ENCODE measurements at places on chromosomes 12 and 14.

GRCh38 chr12:53453953-53454640 lies 2.2 kb downstream of the PCBP2 start:
- no peak for DNase-seq

DNA sequence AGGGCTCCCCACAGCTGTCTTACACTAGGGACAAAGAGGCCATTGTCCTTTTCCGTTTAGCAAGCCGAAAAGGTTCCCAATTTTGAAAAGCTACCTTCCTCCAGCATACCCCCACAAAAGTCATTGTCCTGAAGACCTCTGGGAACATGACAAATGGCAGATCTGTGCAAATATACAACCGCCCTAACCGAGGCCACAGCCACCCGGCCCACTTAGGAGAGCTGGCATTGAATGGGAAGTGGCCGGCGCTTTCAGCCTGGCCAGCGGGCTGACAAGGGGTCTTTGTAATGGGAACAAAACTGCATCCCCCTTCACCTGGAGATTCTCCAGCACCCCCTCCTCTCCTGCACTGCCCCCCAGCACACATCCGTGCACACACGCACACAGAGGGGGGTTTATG lies 48.1 kb upstream of the VASH1 start:
- no peak for DNase-seq

- DNase-seq = no peak
These were observed 47.6 kb upstream of the BDKRB2 start for GRCh38 chr14:96156804-96157760.

DNA sequence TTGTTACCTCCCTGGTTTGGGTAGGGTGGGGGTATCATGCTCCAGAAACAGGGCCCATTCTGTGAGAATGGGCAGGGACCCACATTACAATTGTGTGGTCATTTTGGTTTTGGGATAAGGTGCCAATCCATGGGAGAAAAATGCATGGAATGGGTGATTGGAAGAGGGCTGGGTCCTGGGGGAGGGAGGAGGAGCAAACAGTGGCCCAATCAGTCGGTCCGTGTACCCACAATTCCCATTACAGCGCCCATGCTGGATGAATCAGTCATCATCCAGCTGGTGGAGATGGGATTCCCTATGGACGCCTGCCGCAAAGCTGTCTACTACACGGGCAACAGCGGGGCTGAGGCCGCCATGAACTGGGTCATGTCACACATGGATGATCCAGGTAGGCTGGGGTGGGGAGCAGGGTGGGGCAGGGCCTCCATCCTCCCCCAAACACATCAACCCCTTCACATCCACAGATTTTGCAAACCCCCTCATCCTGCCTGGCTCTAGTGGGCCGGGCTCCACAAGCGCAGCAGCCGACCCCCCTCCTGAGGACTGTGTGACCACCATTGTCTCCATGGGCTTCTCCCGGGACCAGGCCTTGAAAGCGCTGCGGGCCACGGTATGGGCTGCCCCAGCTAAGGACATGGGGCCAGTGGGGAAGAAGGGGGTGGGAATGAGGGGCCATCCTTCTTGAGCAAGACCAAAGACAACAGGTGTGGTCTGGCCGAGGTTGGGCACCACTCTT lies 3.6 kb upstream of the TPI1 start:
- no peak for DNase-seq

DNA sequence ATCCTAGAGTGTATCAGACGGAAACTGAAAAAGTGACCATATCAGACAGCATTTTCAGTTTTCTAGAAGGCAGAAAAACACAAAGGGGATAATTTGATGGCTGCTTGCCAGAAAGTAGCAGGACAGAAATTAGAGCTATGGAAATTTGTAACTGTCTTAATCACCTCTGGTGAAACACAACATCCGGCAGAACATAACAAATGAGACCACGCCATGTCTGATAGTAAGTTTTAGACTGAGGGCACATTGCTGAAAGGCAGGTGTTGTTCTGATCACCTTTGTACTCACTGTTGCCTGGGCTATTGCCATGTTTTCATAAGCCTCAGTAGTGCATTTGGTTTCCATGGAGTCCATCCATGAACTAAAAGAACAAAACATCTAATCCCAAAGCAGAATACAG lies 290.3 kb downstream of the PAWR start:
- no peak for DNase-seq

GRCh38 chr12:131721548-131721947 lies 10.7 kb downstream of the SFSWAP start:
- DNase-seq = no peak

DNA sequence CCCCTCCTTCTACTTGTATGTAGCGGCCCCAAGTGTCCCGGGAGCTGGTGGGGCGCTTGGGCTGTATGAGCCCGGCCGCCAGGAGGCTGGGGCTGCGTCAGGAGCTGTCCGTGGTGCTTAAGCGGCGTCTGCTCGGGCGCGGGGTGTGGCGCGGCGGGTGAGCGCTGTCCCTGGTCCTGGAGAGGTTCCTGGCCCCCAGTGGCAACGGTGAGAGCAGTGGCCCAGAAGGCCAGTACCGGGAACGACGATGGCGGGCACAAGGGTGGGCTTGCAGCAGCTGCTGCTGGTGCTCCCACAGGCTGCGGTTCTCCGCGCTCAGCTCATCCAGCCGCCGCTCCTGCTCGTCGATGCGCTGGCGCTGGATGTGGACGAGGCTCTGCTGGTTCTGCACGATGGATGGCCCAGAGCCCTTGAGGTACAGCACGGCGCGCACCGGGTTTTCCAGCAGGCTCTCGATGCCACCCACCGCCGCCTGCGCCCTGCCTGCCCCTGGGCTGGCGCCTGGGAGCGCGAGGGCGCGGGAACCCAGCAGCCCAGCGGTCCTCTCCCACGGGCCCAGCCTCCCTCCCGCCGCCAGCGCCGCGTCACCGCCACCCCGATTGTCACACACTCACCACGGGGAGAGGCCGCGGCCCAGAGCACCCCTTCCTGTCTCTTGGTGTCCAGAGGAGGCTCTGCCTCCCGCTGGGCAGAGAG lies 41.9 kb upstream of the FKBP4 start:
- DNase-seq = no peak

DNA sequence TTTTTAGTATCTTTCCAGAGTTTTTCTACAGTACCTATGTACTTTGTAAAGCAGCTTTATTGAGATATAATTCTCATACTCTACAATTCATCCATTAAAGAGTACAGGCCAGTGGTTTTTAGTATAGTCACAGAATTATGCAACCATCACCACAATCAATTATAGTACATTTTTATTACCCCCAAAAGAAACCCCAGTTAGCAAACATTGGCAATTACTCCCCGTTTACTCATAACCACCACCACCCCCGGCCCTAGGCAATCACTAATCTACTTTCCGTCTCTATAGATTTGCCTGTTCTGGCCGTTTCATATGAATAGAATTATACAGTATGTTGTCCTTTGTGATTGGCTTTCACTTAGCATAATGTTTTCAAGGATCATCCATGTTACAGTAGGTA lies 119.8 kb downstream of the KICS2 start:
- no peak for DNase-seq

DNA sequence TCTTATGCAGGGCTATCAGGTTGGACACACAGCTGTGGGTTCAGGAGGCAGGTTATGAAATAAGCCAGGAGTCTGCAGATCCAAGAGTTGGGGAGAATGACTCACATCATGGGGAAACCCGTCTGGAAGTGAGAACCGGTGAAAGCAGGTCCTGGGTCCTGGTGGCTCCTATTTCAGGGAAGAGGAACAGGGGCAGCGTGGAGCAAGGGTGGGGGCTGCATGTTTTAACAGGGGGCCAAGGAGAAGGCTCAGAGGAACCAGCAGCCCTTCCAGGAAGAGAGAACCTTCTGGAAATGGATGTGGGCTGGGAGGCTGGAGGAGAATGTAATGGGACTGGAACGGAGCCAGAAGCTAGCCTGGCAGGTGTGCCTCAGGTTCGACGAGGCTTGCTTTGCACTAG lies 7.8 kb upstream of the KRT74 start:
- no peak for DNase-seq

DNA sequence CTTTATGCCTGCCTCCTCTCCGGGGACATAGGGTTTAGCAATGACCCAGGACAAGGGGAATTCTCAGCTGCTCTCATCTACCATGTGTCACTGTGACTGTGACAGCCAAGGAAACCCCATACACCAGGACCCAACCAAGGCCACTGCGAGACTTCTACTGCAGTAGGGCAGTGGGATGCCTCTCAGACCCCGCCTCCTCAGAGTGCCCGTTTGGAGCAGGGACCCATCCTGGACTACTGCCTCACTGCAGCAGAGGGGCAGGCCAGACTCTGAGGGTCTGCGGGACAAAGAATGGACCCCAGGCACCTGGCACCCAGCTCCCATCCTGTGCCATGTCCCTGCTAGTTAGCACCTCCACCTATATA lies 71.3 kb upstream of the DDX11 start:
- no peak for DNase-seq

GRCh38 chr14:101072531-101072930 lies 169.0 kb upstream of the RTL1 start:
- no peak for DNase-seq

DNA sequence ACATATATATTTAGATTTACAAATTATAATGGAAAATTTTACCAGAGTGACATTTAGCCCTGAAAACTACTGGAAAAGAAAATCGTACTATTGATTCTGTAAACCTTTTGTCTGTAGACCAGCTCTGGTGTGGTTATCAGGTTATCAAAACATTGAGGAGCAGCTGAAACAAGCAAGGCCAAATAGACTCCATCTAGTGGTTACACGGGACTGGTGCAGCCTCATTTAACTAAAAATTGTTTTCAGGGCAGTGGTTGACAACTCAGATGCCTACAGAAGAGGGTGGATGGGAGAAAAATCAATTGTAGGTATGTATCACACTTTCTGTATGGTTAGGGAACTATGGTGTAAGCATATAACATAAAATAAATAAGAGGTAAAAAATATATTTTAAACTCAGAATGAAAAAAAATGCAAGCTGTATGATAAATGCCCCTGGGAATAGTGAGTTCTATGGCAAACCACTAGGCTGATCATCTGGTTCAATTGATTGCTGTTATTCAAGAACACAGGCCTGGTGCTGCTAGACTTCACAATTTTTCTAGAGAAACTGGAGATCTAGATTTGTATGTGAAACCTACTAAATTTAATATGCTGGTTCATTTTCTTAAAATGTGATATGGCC lies 51.2 kb downstream of the ACSS3 start:
- DNase-seq = no peak

DNA sequence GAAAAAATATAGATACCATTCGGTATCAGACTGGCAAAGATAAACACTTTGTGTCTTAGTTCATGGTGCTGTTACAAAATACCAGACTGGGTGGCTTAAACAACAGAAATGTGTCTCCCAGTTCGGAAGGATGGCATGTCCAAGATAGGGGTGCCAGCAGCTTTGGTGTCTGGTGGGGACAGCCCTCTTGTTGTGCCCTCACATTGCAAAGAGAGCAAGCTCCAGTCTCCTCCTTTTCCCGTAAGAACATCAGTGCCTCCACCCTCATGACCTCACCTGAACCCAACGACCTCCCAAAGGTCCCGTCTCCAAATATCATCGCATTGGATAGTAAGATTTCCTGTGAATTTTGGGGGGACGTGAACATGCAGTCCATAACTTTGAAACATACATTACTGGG lies 12.4 kb downstream of the ZBTB42 start:
- DNase-seq = no peak

DNA sequence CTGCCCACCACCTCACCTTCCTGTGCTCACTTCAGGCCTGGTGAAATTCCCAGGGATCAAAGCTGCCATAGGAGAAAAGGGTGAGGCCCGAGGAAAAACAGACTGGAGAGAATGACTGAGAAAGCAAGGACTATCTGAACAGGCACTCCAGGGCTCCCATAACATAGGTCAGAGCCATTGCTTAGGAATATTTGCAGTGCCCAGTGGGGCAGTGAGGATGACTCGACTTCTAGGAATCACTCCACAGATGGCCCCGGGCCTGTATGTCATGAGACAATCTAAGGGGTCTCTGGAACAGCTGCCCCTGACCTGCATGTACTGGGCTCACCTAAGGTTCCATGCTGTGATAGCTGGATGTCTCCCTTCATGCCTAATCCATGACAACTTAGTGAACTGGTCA lies 51.6 kb downstream of the GPHB5 start:
- DNase-seq = no peak

DNA sequence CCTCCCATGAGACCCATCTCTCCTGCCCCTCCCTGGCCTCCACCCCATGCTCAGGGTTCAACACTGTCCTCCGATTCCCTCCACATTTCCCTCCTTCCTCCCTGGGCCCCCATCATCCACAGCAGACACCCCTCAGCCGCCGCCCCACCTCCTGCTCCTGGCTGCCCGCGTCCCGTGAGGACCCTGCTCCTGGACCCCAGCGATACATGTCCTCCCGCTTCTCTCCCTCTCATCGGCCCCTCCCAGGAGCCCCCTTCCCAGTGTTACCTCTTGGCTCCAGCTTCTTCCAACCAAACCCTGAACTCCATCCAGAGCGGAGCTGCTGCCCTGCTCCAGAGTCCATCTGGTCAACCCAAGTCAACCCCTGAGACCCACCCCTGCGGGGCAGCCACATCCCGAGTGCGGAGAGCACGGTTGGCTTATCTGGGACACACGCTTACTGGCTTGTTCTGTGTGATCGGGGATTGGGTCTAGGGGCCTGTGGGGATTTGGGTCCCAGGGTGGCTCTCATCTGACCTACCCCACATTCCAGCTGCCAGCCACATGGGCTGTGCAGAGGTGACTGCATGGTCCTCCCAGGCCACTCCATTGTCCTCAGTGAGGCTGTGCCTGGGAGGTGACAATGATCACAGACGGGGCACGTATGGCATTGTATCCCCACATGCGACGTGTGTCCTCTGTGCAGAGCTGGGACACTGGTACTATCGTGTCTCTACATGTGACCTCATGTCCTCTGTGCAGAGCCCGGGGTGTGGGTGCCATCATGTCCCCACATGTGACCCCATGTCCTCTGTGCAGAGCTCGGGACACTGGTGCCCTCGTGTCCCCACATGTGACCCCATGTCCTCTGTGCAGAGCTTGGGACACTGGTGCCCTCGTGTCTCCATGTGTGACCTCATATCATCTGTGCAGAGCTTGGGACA lies 333.6 kb downstream of the ADGRD1 start:
- no peak for DNase-seq

GRCh38 chr14:93286212-93286890 lies 46.5 kb downstream of the BTBD7 start:
- no peak for DNase-seq

DNA sequence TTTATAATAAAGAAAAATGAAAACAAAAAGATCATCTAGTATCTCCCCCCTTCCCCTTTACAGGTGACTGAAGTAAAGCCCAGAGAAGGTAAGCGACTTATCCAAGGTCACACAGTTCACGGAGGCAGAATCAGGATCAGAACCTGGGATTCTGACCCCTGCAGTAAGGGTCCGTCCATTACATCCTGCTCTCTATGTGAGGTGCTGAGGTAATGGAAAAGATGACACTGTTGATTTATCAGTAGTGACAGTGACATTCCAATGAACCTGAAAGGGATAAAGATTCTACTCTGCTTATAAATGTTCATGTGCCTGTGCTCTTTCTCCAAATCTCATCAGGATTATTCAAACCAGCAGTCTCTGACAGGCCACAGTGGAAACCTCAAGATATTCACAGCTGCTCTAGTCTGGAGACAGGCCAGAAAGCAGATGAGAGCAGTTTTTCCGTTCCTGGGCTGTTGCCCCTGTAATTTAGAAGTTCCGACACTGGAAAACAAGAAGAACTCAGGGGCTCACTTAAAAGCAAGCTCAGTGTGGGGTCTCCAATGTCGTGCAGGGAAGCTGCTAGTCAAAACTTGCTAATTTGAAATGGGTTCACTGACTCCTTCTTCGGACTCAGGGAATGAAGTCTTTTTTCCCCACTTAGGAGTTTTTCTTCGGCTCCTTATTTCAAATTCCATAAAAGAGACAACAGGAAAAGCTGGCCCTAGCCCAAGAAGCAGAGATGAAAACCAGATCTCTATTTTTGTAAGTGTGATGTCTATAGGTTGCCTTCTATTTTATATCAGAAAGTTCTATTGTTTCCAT lies 131.8 kb upstream of the EEA1 start:
- no peak for DNase-seq

GRCh38 chr12:88272456-88272855 lies 130.3 kb downstream of the TMTC3 start:
- DNase-seq = no peak
